Activated CD4-positive, alpha-beta T cell treated with anti-CD3 and anti-CD28 coated beads, Interleukin-2, amount 10 ng/mL, durations not matched to agents 7 days and 5 days (primary cell): ENCODE measurements at places on chromosomes 11 and 22.

- DNase-seq: no peak
These were observed 8.6 kb downstream of the PLA2G6 start for GRCh38 chr22:38172832-38173640.

DNA sequence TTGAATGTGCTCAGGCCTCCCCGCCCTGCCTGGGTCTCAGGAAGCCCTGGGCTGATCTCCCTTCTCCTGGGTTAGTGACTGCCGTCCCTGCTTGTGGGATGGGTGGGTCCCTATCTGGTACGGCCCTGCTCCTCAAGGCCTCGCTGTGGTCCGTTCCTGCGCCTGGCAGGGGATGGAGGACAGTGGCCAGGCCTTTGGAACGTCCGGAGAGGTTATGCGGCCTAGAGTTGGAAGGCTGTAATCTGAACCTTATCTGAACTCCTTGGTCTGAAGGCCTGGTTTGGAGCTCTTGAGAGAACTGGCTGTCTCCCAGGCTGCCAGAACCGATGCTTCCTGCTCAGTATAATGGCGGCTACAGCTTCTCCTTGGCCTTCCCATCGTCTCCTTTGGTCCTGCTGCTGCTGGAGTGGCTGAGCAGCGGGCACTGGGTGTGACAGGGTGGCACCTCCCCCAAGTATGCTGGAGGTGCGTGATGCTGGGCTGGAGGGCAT is 72.8 kb downstream of the FLI1 start:
- no peak for DNase-seq

GRCh38 chr11:9214765-9215164 is 50.4 kb downstream of the DENND5A start:
- DNase-seq: no peak

DNA sequence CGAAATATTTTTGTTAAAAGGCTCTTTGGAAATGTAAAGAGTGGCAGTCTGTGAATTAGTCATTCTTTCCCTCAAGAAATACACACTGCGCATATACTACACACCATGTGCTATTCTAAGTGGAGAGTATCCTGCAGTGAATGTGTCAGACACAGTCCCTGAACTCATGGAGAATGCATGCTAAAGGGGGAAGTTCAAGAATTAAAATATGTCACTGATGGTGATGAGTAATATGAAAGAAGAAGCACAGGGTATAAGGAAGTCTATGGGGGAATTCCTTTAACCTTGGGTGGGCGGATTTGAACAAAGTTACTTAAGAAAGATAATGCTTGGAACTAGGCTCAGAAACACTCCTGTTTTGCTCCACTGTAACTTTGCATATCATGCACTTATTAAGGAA is 153.0 kb downstream of the LRRC4C start:
- DNase-seq: no peak

- no peak for DNase-seq
These were observed 182.6 kb downstream of the DDX10 start for GRCh38 chr11:108847298-108847990.

GRCh38 chr11:105611572-105612441 is 1.9 kb downstream of the GRIA4 start:
- no peak for DNase-seq

GRCh38 chr22:43451371-43452050 is 39.7 kb downstream of the MPPED1 start:
- DNase-seq: no peak

DNA sequence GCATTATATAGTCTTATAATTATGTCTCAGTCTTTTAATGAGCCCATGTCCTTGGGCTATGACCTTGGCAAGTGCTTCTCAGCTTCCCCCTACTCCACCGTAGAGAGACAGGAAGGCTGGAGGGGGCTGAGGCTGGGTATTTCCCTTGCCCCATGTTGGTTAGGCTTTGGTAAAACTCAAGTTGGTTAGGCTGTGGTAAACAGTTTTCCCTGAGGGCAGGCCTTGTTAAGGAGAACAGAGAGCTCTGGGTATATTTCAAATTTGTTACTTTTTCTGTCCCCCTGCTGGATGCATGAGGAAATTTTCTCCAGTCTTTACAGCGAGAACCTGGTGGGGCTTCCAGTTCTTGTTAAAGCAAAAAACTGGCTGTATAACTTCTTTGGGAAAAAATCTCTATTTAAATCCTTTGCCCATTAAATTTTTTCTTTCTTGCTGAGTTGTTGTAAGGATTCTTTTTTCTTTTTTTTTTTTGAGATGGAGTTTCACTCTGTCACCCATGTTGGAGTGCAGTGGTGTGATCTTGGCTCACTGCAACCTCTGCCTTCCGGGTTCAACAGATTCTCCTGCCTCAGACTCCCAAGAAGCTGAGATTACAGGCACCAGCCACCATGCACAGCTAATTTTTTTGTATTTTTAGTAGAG is 12.2 kb upstream of the DCHS1 start:
- peak; percentile 46 for DNase-seq

- DNase-seq: no peak
These were observed at the start of gene CNTF for GRCh38 chr11:58622344-58622743. CNTF (plus strand) TSS chr11:58622665; CDS start chr11:58622753, 88 bp downstream.

DNA sequence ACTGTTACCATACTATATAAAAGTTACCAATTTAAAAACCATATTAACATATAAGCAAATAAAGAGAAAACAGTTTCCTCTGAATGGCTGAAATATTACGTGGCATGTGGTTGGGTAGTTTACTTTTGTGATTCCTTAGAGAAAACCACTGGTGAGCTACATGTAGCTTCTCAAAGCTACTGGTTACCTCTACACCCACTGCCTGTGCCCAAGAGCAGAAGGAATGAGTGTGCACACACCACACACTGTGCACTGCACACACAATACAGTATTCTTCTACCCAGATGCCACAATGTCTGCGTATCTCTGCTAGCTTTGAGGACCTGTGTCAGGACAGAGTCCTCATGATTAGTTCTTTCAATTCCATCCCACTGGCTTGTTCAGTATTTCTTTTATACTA is 25.5 kb upstream of the YPEL1 start:
- no peak for DNase-seq

GRCh38 chr22:50670914-50671538 is 1.6 kb upstream of the SHANK3 start:
- no peak for DNase-seq

DNA sequence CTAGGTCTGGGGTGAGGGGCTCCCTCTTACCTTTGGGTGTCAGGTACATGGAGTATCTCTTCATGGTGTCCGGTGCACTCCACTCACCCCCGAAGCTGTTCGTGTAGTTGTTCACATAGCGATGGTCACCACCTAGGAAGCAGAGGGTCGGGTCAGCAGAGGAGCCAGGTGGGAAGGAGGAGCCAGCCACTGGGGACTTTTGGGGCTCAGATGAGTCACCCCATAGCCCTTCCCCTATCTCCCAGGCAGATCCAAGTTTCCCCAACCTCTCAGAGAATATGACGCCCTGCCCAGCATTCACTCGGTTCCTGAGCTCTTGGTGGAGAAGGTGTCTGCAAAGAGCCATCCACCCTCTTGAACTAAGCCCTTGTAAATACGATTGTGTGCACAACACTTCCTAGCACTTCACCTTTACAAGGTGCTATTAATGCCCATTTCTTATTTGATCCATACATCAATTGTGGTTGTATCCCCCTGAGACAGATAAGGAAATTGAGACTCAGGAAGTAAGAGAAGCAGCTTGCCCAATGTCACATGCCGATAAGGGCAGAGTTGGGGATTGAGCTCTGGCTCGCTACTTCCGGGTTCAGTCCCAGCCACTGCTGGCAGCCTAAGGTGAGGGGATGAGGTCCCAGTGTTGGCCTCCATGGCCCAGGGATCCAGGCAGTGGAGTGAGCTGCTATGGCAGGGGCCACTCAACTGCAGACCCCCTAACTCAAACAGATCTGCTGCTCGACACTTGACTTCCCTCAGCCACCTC is 14.8 kb downstream of the TRIM29 start:
- no peak for DNase-seq

DNA sequence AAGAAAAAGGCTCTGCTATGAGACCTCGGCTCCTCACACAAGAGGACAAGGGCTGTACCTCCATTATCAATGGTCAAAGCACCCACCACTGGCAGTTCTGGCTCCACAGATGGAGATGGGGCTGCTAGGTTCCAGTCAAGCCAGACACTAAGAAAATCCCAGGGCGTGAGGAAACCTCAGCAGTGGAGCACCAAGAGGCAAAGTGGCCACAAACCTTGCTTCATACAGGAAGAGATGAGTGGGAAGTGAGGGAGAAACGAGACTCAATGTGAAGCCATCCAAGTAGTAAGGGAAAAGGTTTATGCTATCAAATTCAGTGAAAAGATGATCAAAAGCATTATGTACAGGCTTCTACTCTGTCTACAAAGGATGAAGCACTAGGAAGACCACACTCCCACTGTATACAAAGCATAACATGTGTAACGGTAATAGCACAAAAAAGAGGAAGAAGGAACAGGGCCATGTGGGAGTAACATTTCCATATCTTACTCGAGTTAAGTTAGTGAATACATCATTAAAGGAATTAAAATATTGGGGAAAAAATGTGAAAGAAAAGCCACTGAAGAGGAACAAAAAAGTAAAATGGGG is 27.0 kb downstream of the POLDIP3 start:
- DNase-seq: no peak

- no peak for DNase-seq
These were observed 68.2 kb downstream of the CD82 start for GRCh38 chr11:44633641-44634040.

DNA sequence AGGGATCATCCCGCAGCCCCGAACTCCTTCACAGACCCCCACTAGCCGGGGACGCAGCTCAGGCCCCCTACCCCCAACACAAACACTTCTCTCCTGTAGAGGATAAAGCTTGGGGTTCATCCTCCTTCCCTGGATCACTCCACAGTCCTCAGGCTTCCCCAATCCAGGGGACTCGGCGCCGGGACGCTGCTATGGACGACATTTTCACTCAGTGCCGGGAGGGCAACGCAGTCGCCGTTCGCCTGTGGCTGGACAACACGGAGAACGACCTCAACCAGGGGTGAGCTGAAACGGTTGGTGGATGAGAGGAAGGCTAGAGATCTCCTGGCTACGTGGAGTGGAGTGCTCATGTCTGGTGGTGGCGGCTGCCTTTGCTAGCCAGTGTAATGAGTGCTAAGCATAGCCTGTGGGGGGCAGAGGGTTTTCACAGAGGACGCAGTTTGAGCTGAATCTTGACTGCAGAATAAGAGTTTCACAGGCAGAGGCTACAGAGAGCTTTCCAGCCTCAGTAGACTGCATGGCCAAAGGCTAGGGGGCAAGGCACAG is 580 bp downstream of the ILK start:
- peak; percentile 69 for DNase-seq

DNA sequence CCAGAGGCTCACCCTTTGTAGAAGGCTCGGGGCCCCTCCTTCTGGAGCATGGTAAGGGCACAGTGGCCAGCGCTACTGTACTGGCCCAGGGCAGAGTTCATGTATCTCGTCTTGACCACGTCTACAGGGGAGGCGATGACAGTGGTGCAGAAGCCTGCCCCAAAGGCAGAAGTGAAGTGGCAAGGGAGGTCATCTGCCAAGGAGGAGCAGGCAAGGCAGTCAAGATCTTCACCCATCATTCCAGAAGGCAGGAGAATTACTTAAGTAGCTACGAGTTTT is 7.2 kb downstream of the UCP2 start:
- no peak for DNase-seq

- DNase-seq: no peak
These were observed 120.6 kb downstream of the PDE3B start for GRCh38 chr11:14764179-14764578.

DNA sequence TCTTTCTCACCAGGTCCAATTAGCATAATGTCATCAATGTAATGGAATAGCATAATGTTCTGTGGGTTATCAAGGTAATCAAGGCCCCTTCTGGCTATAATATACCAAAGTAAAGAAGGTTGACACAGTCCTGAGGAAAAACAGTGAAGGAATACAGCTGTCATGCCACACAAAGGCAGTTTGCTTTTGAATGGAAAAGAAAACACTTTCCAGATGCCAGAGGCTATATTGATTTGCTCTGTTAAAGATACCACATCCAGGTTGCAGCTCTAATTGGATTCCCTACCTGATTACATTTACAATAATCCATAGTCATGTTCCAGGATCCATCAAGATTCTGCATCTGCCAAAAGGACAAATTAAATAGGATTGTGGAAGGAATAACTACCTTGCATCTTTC is 22.3 kb upstream of the CLPB start:
- no peak for DNase-seq

DNA sequence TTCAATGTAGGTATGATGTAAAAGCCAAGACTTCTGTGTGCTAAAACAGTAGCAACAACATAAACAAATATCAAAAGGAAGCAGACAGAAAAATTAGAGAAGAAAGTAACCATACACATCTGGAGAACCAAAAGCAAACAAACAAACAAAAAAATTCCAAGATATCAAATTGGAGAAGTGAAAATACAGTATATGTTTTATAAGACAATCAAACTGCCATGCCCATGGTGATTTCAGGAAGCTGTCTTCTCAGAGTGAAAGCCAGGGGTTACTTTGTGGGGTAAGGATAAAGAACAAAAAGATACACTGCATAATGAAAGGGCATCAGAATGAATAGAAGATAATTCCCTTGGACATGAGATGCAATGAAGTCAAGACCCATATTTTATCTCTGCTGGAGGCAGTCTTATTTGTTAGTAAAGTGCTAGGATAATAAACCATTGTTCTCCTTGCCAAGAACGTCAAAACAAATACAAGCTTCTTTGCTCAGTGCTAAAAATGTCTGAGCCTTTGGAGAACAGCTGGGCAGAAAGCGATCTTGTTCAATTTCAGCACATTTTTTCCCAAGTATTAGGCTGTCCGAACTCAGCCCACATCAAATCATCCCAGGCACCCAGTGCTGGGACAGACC is 38.1 kb upstream of the LDLRAD3 start:
- DNase-seq: no peak

GRCh38 chr22:28670756-28671155 is 8.9 kb downstream of the TTC28 start:
- no peak for DNase-seq

DNA sequence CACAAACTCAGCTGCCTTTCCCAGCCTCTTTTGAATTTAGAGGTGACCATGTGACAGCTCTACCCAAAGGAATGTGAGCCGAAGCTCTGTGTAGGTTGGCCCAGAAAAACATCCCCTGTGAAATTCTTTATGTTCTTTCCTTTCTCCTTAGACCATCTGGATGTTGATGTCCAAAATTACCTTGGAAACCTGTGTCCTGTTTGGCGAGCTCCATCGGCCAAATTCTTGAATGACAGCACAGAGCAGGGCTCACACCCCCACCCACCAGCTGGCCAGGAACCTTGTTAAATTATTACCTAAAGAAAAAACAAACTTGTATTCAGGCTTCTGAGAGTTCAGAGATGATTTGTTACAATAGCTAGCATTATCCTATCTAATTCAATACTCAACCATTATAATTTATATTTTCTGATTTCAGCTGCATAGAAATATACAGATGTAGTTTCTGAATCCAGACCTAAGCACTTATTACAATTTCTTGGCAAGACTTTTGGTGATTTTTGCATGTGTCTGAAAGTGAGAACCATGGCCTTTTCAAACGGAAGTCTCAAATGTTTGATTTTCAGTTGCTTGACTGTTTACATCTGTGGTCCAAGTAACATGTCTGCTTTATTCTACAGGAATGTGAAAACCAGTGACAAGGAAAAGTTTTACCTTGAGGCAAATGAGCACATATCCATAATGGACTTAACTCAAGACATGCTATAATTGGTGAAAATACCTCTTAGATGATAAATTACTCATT is 554.2 kb downstream of the NTM start:
- DNase-seq: no peak

- no peak for DNase-seq
These were observed 628.5 kb upstream of the FAT3 start for GRCh38 chr11:91596111-91596510.

GRCh38 chr11:87879118-87879517 is 296.1 kb downstream of the RAB38 start:
- DNase-seq: no peak
